ENCODE measurements at places on chromosomes 6 and 20.

DNA sequence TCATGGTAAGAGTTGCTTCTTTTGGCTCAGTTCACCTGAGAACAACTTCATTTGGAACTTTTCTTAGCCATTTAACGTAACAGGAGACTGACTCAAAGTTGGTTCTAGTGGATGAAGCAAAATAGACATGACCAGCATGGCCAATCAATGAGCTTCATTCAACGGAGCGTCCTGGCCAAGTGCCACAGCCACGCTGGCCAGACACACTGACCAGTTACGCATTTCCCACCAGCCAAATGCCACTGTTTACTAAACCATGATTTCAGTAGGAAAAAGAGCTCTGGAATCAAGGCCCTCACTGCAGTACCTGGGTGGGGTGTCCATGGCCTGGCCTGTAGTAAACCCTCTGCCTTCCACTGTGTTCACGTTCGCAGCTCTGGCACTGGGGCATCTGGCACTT is 80.4 kb downstream of the POPDC3 start:
- DNase-seq = no peak
- H3K27ac ChIP-seq = no peak overlapping the region
- no peaks in the 10 kb centered on the region for H3K4me1 ChIP-seq
- no peak overlapping the region for H3K4me3 ChIP-seq
- H3K27me3 ChIP-seq = no peaks in the 10 kb centered on the region
- H3K36me3 ChIP-seq = peaks cover 14% of the 10 kb centered on the region

DNA sequence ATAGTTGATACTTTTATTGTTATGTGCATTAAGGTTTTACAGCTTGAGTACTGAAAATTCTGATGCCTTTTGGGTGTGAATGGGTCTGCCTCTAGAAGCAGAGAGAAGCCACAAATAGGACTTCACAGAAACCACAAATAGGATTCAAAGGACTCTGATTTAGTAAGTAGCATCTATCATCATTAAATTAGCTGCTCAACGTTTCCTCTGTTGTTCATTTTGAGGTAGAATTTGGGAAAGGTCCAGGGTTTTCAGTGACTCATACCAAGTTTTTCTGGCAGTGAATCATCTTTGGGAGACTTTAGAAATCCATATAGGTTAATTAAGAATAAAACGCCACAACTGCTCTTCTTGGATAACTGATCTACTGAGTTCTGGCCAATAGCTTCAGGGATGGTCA is 105.1 kb downstream of the PHF3 start:
- no peak overlapping the region for H3K4me3 ChIP-seq
- no peaks in the 10 kb centered on the region for H3K36me3 ChIP-seq
- no peaks in the 10 kb centered on the region for H3K4me1 ChIP-seq

DNA sequence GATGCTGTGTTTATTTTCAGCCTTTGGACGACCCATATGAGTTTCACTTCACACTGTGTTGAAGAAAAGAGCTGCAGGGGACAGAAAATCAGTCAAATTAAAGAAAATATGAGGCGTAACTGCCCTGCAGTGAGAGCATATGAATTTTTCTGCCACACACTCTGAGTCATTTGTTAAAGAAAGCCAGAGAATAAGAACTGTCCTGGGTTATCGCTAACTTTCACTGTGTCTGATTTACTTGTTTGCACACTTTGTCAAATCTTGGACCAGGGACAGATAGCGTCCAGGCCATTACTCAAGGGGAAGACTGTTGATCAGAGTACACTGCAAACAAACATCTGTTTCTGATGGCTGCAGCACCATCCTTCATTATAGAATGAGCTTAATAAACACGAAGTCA is 126.8 kb upstream of the AGPAT4 start:
- H3K4me3 ChIP-seq = no peak overlapping the region
- DNase-seq = no peak
- no peak overlapping the region for H3K27ac ChIP-seq

GRCh38 chr6:88361298-88361697 is 195.2 kb upstream of the CNR1 start:
- no peak for DNase-seq
- no peaks in the 10 kb centered on the region for H3K27me3 ChIP-seq
- no peaks in the 10 kb centered on the region for H3K36me3 ChIP-seq
- peaks cover 8% of the 10 kb centered on the region for H3K4me1 ChIP-seq

GRCh38 chr20:41497186-41497895 is 120.8 kb downstream of the CHD6 start:
- H3K36me3 ChIP-seq = peaks cover 5% of the 10 kb centered on the region
- H3K4me3 ChIP-seq = no peak overlapping the region
- H3K27ac ChIP-seq = no peak overlapping the region
- no peaks in the 10 kb centered on the region for H3K27me3 ChIP-seq
- DNase-seq = no peak

- no peaks in the 10 kb centered on the region for H3K27me3 ChIP-seq
- no peak for DNase-seq
- no peak overlapping the region for H3K4me3 ChIP-seq
- no peaks in the 10 kb centered on the region for H3K4me1 ChIP-seq
- H3K27ac ChIP-seq = no peak overlapping the region
These were observed 65.9 kb downstream of the FAM135A start for GRCh38 chr6:70479236-70479635.

DNA sequence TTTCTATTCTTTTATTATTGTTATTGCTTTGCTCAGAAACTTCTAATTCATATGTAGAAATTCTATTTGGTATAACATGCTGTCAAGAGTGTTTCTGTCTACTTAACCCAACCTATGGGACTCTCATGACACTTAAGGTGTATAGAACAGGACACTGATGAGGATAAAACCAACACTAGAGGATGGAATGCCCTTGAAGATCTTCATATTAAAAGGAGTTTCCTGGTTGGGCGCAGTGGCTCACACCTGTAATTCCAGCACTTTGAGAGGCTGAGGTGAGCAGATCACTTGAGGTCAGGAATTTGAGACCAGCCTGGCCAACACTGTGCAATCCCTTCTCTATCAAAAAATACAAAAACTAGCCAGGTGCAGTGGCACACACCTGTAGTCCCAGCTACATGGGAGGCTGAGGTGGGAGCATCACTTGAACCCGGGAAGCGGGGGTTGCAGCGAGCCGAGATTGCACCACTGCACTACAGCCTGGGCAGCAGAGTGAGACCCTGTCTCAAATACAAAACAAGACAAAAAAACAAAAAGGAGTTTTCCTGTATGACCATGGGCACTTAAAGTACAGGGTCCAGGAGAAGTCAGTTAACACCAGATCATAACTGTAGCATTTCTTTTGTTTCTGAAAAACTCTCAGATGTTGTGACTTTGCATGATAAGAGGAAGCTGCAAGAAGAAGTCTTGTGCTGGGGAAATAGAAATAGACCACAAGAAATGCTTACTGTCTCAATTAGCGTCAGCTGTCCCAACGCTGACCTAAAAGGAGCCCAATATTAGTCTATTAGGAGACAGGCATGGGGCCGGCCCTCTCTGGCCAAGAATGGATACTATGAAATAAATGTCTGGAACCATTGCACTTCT is 38.9 kb upstream of the CD2AP start:
- no peaks in the 10 kb centered on the region for H3K36me3 ChIP-seq
- H3K27ac ChIP-seq = no peak overlapping the region
- peak; percentile 38 for DNase-seq
- H3K4me3 ChIP-seq = no peak overlapping the region

GRCh38 chr6:89966228-89966544 is 71.9 kb downstream of the GJA10 start:
- no peaks in the 10 kb centered on the region for H3K36me3 ChIP-seq
- H3K4me3 ChIP-seq = no peak overlapping the region
- H3K27ac ChIP-seq = no peak overlapping the region
- no peaks in the 10 kb centered on the region for H3K27me3 ChIP-seq
- DNase-seq = no peak

DNA sequence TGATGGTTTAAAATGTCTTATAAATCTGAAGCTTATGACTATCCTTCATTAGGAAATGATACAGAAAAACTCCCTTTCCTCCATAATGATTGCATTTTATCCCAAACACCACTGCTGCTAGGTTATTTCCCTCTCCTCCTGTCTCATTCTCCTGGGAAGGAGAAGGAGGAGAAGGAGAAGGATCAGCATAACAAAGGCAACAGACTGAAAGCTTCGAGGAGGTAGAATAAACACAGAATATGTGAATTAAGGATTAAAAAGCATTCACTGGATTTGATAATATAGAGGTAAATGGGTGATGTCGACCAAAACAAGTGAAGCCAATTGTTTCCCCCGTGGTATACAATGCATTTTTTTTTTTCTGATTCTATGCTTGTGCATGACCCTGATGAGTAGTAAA is 82.0 kb downstream of the WASF1 start:
- H3K27me3 ChIP-seq = no peaks in the 10 kb centered on the region
- H3K27ac ChIP-seq = peak overlapping the region; percentile 46
- no peak for DNase-seq
- no peaks in the 10 kb centered on the region for H3K36me3 ChIP-seq
- no peaks in the 10 kb centered on the region for H3K4me1 ChIP-seq

- DNase-seq = no peak
- H3K27me3 ChIP-seq = no peaks in the 10 kb centered on the region
- no peaks in the 10 kb centered on the region for H3K4me1 ChIP-seq
- no peak overlapping the region for H3K4me3 ChIP-seq
These were observed 84.7 kb upstream of the GCM1 start for GRCh38 chr6:53233309-53233708.

DNA sequence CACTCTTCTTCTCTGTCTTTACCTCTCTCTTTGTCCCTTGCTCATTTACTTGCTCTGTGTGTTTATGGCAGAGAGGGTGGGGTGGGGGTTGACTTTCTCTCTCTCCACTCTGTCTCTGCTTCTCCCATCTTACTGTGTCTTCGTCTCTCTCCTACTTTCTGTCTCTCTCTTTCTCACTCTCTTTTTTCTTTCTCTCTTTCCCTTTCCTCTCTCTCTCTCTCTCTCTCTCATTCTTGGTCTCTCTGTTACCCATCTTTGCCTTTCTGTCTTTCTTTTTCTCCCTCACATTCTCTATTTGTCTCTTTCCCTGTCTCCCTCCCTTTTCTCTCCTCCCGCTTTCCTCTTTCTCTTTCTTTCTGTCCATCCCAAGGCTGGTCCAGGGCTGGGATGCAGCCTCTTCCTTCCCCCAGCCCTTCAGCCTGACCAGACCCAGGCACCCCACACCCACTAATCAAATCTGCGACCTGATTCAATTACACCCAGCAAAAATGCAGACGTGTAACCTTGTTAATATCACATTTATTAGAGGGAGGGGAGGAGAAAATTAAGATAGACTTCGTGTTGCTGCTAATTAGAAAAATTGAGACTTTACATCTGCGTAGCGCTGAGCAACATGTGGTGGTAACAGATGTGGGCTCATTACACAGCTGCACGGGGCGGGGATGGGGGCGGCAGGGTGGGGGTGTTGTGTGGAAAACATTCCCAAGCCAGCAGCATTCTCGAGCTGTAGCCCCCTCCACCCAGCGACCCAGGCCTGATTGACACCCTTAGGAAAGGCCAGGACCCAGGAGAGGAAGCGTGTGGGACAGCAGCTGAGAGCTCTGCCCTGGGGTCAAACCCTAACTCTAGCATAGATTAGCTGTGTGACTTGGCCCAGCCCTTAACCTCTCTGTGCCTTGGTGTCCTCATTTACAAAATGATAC is 124.9 kb upstream of the MAFB start:
- H3K27ac ChIP-seq = no peak overlapping the region
- no peak overlapping the region for H3K4me3 ChIP-seq
- no peaks in the 10 kb centered on the region for H3K27me3 ChIP-seq
- no peak for DNase-seq
- no peaks in the 10 kb centered on the region for H3K36me3 ChIP-seq
- H3K4me1 ChIP-seq = no peaks in the 10 kb centered on the region

DNA sequence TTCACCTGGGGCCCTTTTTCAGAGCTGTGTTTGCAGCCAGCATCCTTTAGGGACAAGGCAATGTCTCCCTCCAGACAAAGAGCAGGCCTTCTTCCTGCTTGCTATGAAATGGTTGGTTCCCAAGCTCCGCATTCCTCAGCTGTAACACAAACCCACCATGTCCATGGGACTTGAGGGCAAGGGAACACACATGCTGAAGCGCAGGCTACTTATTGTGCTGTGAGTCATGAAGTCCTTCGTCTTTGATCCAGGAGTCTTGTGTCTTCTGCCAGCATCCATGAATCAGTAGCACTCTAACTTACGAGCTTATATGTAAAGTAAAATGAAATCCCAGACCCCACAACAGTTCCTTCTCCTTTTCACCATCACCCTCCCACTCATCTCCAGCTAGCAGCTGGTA is 59.0 kb downstream of the ANKRD60 start:
- H3K27me3 ChIP-seq = no peaks in the 10 kb centered on the region
- no peaks in the 10 kb centered on the region for H3K4me1 ChIP-seq
- no peak overlapping the region for H3K4me3 ChIP-seq
- no peaks in the 10 kb centered on the region for H3K36me3 ChIP-seq
- H3K27ac ChIP-seq = no peak overlapping the region

GRCh38 chr6:82045965-82046756 is 201.4 kb downstream of the IBTK start:
- H3K27ac ChIP-seq = no peak overlapping the region
- no peak for DNase-seq
- H3K4me1 ChIP-seq = no peaks in the 10 kb centered on the region
- no peak overlapping the region for H3K4me3 ChIP-seq
- H3K36me3 ChIP-seq = no peaks in the 10 kb centered on the region

- H3K36me3 ChIP-seq = peaks cover 96% of the 10 kb centered on the region
- no peak for DNase-seq
- H3K27me3 ChIP-seq = no peaks in the 10 kb centered on the region
- no peak overlapping the region for H3K4me3 ChIP-seq
- no peak overlapping the region for H3K27ac ChIP-seq
These were observed 58.2 kb downstream of the MOCS1 start for GRCh38 chr6:39876111-39876510.

- H3K36me3 ChIP-seq = no peaks in the 10 kb centered on the region
- DNase-seq = no peak
- H3K27me3 ChIP-seq = no peaks in the 10 kb centered on the region
- no peak overlapping the region for H3K27ac ChIP-seq
These were observed 223.9 kb upstream of the THEMIS start for GRCh38 chr6:128124713-128125112.

DNA sequence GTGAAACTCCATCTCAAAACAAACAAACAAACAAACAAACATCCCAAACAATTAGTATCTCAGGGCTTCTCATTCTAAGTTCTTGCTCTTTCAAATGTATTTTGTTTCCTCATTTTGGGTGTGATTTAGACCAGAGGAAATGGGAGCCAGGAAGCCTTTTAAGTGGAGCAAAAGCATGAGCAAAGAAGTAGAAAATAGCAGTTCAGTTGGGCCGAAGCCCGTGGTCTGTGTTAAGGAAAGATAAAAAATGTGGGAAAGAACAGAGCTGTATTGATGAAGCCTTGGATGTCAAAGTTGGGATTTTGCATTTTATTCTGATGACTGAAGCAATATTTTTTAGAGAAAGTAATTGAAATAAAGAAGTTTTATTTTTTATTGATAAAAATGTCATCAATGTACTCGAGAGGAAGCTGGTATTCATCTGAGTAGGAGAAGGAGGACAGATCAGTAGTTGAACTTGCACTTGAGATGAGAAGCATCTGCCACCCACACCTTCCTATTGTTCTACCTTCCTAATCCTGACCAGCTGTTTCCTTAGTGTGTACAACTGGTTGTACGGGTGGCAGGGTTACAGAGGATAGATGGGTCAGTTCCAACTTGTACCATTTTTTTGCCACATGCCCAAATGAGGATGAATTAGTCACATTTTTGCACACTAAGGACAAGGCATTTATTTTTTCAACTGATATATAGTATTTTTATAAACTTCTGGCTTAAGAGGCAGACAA is 56.1 kb downstream of the KIAA0408 start:
- H3K27me3 ChIP-seq = no peaks in the 10 kb centered on the region
- no peak for DNase-seq
- H3K36me3 ChIP-seq = no peaks in the 10 kb centered on the region
- H3K27ac ChIP-seq = no peak overlapping the region
- H3K4me1 ChIP-seq = no peaks in the 10 kb centered on the region

GRCh38 chr6:154403788-154404187 is 47.2 kb upstream of the IPCEF1 start:
- no peak overlapping the region for H3K4me3 ChIP-seq
- H3K27me3 ChIP-seq = no peaks in the 10 kb centered on the region
- H3K36me3 ChIP-seq = no peaks in the 10 kb centered on the region
- no peak for DNase-seq
- H3K4me1 ChIP-seq = no peaks in the 10 kb centered on the region
